Stimulated activated CD8-positive, alpha-beta memory T cell treated with anti-CD3 and anti-CD28 coated beads, Interleukin-15, amount 100 ng/mL, for 4 hours (primary cell): ENCODE measurements at places on chromosomes 4 and X.

GRCh38 chr4:148126825-148127224 is 315.4 kb downstream of the NR3C2 start:
- no peak for DNase-seq

GRCh38 chr4:124790471-124790870 is 77.9 kb upstream of the ANKRD50 start:
- DNase-seq: no peak

DNA sequence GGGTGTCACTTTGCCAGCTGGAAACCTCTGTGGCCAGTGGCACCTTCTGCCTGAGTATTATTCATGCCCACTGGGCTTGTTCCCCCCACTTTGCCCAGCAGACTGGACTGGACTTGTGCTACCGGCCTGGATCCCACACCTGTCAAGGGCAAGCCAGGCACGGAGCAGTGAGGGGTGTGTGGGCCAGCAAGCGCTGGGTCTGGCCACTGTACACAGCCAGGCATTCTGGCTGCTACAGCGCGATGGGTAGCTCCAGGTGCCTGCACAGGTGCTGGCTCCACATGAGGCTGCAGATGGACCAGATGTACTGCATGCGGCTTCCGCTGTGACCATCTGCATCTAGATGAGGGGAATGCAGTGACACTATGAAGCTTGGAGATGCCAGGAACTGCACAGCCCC is 39.5 kb downstream of the KCNE5 start:
- DNase-seq: no peak

- no peak for DNase-seq
These were observed 41.6 kb upstream of the EDA2R start for GRCh38 chrX:66680451-66680850.

DNA sequence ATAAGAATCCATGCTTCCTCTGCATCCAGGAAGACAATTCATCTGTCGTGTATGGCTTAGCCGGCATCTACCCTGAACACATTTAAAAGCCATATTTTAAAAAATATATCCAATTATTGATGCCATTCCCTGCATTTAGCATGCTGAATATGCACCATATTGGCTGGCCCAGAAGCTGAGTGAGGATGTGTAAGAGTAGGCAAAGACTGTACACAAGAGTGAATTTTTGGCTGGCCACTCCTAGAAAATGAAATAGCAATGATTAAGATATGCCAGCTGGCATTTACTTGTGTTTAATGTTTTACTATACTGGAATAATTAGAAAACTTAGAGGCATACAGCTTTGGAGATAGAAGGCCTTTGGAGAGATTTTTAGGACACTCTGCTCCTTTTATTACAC is 25.8 kb downstream of the GABRA4 start:
- DNase-seq: no peak

GRCh38 chr4:22345055-22345454 is 170.8 kb downstream of the ADGRA3 start:
- DNase-seq: no peak

DNA sequence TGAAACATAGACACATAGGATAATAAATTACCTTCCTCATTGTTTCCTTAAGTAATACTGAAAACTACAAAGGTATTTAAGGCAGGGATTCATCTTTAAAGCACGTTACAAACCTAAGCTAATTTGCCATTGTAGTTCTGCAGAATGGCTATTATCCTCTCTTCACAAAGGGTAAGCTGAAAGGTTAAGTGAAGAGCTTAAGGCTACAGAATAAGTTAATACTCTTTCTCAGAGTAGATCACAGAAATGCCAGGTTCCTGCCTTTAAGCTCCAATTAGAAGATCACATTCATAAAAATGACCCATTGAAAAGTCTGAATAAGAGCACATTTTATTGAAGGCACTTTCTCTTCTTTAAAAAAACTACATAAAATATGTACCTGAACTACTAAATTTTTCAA is 42.1 kb upstream of the PRDM5 start:
- DNase-seq: no peak

DNA sequence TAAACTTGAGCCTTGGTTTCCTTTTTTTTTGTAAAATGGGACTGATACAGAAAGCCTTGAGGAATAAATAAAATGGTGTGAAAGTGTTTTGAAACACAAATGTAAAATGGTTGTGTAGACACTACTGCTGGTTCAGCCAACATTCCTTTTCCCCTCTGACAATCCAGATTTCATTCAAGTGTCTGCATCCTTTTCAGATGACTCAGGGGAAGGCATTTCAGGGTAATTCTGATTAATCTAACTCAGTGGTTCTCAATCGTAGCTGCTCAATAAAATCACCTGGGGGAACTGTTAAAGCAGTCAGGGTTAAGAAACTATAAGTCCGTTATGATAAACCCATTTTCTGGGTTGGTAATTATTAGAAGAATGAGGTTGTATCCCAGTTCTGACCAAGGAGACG is 4.6 kb downstream of the ARHGAP10 start:
- DNase-seq: no peak

DNA sequence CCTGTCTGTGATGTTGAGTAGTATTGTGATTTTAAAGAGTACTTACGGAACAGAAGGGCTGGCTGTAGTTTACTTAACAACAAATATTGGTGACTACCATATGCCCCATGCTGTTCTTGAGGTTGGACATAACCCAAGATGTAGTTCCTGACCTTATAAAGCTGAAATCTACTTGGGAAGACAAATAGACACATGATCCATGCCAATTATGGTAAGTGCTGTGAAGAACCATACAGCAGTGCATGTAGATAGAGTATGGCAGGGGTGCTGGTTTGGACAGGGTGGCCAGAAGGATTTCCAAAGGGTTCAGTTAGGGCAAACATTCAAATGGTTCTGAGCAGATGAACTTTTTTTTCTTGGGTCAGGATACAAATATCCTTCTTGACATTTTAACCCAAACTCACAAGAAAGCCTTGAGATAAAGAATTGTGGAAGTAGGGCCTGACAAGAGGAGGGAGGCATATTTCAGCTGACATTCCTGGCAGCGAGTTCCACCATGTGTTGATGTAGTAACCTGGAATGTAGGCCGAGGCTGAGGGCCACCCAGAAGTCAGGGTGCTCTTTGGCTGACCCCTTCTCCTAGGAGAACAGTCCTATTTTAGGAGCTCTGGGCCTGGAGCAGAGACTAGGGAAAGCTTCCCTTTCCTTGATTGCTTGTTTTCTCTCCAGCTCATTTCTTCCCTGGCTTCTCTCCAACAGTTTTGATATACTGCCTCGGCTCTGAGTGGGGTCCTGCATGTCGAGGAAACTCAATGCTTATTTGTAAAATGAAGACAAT is 74.2 kb downstream of the FREM3 start:
- DNase-seq: no peak

GRCh38 chrX:150372756-150373155 is 9.6 kb downstream of the MAMLD1 start:
- no peak for DNase-seq

- no peak for DNase-seq
These were observed 1592.9 kb upstream of the TENM3 start for GRCh38 chr4:180650273-180650672.

- DNase-seq: peak; percentile 1
These were observed at the start of gene INPP4B for GRCh38 chr4:142846108-142846728. Gene INPP4B, minus strand, starts transcription at chr4:142846301.

DNA sequence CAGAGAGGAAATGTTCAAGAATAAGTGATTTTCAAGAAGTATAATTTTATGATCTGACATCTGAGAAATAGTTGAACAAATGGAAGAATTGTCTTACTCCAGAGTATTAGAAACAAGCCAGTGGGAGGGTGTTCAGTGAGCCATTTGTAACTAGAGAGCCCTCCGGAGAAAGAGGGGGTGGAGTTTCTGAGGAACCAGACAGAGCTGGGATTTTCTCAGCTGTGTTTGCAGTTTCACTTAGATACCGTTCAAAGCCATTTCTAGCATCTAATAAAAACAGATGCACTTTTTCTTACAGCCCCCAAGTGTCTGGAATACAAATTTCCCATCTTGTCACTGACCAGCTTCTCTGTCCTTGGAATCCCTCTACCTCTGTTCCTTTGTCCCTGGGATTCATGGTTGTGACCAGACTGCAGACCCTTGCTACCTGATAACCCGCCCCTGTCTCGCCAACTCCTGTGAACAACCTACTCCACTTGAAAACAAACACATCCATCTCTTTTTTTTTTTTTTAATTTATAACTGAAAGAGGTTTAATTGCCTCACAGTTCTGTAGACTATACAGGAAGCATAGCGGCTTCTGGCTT is 132.8 kb upstream of the KLF3 start:
- no peak for DNase-seq

DNA sequence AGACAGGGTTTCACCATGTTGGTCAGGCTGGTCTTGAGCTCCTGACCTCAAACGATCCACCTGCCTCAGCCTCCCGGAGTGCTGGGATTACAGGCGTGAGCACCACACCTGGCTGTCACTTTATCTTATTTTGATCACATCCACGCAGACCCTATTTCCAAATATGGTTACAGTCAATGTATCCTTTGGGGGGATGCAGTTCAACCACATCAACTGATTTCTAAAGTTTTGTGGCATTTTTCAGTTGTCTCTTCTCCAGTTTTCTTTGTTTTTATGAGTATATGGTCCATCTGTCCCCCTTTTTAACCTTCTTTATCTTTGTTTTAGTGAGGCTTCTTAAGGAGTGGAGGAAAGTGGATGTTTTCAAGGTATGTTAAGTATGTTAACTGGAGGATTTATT is 4.1 kb upstream of the HPF1 start:
- no peak for DNase-seq

GRCh38 chr4:173218411-173219125 is 50.0 kb downstream of the GALNT7 start:
- DNase-seq: no peak

DNA sequence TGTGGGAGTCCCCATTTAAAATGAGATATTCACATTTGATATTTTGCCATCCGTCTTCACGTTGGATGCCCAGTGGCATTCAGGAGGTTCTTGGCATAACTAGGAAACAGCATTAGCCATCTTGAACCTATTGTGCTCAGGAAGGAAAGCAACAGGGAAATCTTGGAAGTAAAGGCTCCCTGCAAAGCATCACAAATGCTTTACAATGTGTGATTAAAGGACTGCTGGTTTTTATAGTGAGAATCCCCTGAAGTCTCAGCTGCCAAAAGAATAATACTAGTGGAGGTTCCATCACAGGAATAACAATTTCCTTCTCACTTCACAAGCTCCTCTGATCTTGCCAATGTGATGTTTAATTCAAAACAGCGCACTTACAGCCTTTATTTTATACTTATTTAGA is 49.7 kb upstream of the NPNT start:
- no peak for DNase-seq

GRCh38 chr4:132506568-132506967 is 642.5 kb upstream of the PCDH10 start:
- no peak for DNase-seq

GRCh38 chrX:68588602-68589371 is 58.7 kb upstream of the STARD8 start:
- DNase-seq: no peak

DNA sequence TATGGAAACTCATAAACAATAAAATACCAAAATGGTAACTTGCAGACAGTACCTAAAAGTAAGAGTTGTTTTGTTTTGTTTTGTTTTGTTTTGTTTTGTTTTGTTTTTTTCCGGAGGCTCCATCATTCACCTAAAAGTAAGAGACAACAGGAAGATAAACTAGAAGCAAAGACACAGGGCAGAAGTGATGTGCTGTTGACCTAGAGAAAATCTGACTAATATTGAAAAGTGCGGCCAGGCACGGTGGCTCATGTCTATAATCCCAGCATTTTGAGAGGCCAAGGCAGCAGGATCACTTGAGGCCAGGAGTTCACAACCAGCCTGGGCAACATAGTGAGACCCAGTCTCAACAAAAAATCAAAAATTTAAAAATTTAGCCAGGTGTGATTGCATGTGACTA is 5.6 kb upstream of the CENPC start:
- no peak for DNase-seq

DNA sequence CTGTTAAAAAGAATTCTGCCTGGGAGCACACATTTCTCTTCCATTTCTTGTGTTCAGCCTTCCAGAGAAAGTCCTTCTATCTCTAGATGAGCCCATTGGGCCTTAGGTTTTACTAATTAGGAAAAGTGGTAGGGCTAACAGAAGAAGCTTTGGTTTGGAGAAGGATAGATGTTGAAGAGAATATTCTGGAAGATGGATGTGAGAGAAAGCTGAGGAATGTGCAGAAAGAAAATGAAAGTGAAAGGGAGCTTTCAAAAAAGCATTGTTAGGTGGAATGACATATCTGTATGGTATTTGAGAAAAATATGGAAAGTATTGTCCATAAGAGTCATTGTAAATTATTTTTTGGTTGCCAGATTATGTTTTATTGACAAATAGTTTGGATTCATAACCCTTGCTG is 474.8 kb upstream of the SLIT2 start:
- DNase-seq: no peak

- DNase-seq: no peak
These were observed 18.8 kb upstream of the STX18 start for GRCh38 chr4:4560642-4561041.

DNA sequence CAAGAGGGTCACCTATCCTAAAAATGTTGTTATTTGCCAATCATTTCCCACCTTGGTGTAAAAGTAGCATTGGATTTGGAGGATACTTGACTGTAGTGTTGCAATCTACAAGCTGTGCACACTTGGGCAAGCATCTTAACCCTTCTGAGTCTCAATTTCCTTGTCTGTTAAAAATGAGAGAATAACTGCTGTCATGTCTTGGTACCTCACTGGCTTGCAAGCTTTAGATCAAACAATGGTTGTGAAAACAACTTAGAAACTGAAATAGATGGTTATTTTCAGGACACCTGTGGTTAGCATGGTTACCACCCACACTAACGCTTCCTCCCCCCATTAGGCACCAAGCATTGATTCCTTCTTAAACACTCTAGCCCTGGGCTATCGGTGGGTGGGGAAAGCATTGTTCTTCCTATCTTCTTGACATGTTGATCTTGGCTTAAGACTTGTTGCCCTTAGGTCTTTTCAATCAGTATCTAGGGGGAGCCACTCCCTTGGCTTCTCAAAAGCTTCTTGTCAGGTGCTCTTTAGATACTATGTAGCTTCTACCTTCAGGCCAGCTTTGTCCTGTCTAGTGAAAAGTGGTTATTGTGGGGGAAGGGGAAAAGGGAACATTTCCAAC is 10.6 kb upstream of the AMOT start:
- DNase-seq: no peak

DNA sequence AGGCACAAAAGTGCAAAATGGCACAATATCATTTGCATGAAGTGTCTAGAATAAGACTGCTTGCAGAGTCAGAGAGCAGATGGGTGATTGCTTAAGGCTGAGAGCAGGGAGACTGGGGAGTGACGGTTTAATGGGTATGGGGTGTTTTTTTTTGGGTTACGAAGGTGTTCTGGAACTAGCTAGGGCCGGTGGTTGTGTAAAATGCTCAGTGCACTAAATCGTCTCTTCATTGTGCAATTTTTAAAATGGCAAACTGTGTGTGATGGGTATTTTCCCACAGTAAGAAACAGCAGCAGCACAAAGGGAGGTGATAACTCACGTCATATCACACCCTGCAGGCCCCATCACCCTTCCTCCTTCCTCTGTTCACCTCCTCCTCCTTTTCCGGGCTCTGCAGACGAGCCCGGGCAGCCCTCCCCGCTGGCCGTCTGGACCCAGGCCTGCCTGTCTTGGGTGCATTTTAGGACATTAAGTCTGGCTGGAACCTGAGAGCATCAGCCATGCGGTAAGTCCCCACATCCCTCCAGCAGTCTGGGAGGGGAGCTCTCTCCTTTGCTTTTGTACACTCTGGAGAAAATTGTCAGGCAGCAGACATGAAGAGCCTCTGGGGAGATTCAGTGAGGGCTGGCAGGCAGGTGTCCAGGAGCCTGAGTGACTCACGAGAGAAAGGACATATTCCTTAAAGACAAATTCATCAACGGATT is 42.7 kb downstream of the ASMT start:
- peak; percentile 43 for DNase-seq
